NCI-H1417 (cell line): ENCODE measurements at places on chromosomes 5 and 9.

GRCh38 chr5:39547553-39548154 lies 122.9 kb upstream of the DAB2 start:
- peak; percentile 2 for DNase-seq

- no peak for DNase-seq
Observed at GRCh38 chr5:117414926-117415325, 840.3 kb upstream of the SEMA6A start.

DNA sequence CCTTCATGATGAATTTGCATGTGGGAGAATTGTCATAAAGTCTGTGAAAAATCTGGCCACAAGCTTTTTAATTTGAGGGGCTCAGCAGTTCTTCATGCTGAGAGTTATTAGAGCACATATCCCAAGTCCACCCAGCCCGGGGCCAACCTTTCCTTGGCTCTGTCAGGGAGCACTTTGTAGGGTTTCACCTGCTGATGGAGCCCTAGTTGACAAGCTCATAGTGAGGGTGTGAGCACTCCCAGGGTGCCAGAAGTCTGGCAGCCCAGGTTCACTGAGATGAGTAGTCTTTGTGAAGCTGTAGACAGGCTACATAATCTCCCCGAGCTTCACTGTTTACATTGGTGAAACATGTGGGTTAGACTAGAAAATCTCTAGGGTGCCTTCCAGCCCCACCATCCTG lies 97.2 kb upstream of the NREP start:
- peak; percentile 5 for DNase-seq

- DNase-seq = no peak
Observed at GRCh38 chr5:145056800-145057199, 778.3 kb downstream of the PRELID2 start.

GRCh38 chr5:160618286-160618685 lies 196.6 kb downstream of the PTTG1 start:
- DNase-seq = no peak

GRCh38 chr9:13267743-13268142 lies 11.7 kb downstream of the MPDZ start:
- no peak for DNase-seq

DNA sequence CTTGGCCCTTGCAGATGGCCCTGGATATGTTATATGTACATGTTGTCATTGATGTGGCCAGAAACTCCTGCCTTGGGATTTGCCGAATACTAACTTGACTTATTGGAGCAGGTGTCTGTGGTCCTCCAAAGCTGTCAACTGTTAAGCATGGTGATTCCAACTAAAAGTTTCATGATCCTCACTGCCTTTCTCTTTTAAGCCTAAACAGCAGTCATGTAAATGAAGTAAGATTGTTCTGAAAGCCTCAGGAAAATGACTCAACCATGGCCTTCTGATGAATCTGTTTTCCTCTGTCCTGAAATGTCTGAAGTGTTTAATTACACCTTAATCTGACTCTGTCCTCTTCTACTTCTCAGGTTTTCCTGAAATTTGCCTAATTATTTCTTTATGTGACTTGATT lies 245.0 kb downstream of the FAM114A2 start:
- DNase-seq = no peak

GRCh38 chr5:121503111-121503840 lies 348.4 kb upstream of the FTMT start:
- DNase-seq = no peak

DNA sequence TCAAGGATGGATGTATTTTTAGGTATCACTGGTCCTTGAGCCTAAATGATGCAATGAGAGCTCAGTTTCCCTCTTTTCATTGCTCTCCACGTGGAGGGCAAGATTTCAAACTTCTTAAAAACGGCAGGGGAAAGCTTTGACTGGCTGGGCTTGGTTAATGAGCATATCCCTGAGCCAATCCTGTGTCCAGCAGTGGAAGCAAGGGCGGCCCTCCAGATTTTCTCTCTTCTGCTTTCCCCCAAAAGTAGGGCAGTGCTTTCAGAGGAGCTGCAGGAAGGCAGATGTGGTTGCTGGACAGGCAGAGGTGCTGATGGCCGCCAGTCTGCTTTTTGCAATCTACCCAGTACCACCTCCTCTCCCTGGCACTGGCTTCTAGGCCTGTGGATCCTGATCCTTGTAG lies 30.0 kb upstream of the TBC1D2 start:
- no peak for DNase-seq

- no peak for DNase-seq
Observed at GRCh38 chr9:70470050-70471015, 55.9 kb upstream of the KLF9 start.

- DNase-seq = no peak
Observed at GRCh38 chr9:97529363-97530076, 28.1 kb downstream of the TMOD1 start.

DNA sequence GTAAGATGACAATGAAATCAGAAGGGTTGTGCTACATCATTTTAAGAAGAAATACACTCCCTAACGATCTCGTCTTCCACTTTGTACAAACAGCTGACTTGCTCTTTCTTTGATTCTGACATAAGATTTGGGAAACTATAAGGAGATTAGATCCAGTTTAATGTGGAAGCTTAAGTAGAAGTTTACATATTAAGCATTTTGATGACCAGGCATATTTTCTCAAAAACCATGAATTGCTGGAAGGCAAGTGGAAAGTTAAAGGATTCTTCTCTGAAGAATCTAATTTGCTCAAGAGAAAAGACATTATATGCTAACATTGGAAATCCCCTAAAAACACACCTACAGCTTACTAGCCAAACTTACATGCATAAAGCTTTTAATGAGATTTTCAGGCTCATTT lies 531.9 kb upstream of the PTPRD start:
- DNase-seq = no peak

DNA sequence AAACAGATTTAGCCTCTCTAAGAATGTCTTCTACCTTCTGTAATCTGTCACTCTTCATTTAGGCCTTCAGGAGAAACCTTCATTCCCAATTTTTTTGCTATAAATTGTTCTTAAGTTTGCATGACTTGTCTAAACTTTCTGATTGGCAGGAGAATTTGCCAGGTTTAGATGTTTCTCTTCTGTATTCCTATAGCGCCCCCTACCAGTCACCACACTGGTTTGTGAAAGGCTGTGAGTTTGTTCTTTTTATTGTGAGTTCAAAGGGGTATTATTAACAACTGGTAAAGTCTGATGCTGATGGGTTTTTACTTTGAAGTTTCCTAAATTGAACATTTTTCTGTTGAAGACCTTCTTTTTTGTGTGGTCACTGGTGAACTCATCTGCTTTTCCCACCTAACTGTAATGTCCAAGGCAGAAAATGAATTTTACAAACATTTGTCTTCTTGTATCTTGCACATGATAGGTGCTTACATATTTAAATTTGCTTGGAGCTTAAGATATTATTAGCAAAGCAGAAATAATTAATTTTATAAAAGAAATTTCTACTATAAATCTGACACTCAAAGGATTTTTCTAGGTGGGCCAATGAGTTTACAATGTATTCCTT lies 18.4 kb upstream of the F2RL2 start:
- DNase-seq = no peak

DNA sequence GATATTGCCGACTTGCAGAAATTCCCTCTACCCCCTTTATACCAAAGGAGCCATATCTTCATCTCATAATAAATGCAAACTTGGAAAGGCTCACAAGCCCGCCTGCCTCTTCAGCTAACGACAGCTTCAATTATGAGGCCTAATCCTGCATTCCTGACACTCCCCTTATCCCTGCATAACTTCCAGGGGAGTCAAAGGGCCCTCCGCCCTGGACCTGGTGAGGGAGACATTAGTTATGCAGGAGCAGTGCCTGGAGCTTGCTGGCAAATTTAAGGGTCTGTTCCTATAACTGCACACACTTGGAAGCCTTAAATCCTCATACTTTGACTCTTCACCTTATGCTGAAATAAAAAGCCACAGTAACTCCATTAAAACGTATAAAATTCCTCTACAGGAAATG lies 617.9 kb downstream of the BNC2 start:
- no peak for DNase-seq
